NCI-H524 treated with DMSO at 0.1 percent for 48 hours (cell line): ENCODE measurements at places on chromosomes 2 and 18.

DNA sequence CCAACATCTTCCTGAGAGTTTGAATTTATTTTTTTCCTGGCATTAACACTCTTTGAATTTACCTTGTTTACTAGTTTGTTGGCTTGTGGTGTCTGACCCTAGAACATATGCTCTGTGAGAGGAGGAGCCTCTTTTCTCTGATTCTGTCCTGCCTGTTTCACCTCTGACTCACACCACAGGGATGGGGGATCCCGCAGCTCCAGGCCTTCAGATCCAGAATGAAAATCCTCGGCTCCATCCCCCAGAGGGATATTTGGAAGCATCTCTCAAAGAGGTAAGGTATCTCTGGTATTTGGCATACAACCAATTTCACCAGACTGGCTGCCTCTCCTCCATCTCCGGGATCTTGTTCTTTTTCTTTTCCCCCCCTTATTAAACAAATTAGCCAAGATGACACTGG is 104.7 kb downstream of the GPR39 start:
- no peak for DNase-seq

GRCh38 chr2:77054938-77055337 is 467.2 kb downstream of the LRRTM4 start:
- no peak for DNase-seq

DNA sequence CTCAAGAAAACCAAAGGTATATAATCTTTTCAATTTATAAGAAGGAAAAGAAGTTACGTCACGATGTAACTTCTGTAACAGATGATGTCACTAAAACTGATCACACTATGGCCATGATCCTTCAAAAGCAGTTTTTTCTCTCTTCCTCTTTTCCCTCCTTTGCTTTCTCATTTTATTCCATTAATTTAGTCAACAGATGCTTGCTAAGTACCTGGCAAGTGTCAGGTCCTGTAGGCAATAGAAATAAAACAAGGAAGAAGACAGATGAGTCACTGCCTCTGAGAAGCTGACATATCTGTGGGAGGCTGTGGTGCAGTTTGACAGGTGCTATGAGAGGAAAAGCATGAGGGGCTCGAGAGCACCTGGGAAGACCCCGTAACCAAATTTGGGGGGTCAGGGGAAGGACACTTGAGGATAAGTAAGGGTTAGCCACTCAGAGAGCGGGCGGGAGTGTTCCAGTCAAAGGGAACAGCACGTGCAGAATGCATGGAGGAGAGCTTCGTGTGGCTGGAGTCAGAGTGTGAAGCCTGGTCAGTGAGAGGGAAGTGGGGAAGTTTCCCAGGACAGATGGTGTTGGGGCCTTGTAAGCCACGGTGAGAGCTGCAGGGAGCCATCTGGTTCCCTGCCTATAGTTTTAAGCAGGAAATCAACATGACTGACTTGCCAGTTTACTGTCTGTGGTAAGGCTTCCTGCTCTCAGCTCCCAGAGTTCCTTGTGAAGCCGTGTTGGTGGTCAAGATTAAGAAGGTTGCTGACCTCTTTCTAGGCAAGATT is 198.8 kb upstream of the FOSL2 start:
- DNase-seq, result peak; percentile 84

GRCh38 chr2:158701101-158701500 is 94.0 kb upstream of the DAPL1 start:
- no peak for DNase-seq

DNA sequence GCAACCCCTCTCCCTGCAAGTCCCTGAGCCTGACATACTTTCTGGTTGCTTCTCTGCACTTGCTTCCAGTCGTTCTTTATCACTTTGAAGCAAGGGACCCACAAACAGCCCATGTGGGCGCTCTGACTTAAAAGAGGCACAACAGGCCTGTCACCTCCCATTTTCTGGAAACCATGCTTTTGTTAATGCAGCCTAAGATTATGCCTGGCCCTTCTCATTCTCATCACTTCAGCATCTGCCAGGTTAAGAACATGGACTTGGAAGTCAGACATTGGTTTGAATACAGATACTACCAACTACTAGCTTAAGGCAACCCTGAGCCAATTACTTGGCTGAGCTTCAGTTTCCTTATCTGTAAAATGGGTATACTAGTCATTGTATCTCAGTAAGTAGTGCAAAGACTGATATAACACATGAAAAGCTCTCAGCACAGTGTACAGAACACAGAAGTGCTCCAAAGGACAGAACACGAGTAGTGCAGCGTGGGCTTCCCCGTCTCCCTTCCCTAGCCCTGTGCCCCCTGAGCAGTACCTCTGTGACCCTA is 141.4 kb downstream of the TNS1 start:
- DNase-seq, result no peak

- DNase-seq, result no peak
Measured at GRCh38 chr2:212939777-212940531, 211.5 kb downstream of the IKZF2 start.

DNA sequence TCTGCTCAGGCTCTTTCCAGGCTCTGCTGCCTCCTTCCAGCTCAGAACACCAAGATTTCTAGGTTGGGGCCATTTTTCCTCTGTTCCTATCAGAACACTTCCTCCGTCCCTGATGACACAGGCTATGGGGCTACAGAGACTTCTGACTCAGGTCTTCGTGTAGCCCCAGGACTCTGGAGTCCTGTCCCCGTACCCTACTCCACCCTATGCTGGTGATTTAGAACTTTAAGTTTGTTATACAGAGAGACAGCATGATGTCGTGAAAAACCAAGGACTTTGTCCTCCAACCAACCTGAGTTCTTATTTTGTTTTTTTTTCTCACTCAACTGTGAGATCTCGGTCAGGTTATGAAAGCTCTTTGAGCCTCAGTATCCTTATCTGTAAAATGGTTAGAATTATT is 78.7 kb downstream of the HS1BP3 start:
- no peak for DNase-seq

- DNase-seq, result no peak
Measured at GRCh38 chr2:150357770-150358467, 129.5 kb downstream of the RND3 start.

- no peak for DNase-seq
Measured at GRCh38 chr2:54424555-54425163, 31.5 kb upstream of the SPTBN1 start.

- peak; percentile 9 for DNase-seq
Measured at GRCh38 chr2:213122725-213123124, 28.7 kb downstream of the IKZF2 start.

DNA sequence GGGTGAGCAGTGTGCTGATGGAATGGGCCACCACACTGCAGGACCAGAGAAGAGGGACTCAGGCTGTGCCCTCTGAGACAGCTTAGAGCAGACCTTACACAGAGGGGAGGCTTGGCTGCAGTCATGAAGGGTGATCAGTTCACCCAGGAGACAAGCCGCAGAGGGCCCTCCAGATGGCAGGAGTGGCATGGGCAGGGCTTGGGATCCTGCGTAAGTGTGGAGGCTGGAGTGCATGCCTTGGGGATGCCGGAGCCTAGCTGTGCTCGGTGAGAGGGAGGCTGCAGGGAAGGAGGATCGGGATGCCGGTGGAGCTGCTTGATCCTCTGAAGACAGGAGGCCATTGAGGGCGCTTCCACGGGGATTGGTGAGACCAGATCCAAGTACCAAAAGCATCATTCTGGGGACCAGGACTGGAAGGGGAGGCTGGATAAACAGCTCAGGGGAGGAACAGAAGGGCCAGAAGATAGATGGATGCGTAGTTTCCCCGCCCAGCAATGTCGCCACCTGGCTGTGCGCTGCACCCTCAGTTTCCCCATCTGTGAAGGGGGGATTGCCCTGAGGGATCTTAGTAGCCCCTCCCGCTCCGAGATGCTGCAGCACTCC is 163.4 kb downstream of the INHBB start:
- DNase-seq, result no peak

DNA sequence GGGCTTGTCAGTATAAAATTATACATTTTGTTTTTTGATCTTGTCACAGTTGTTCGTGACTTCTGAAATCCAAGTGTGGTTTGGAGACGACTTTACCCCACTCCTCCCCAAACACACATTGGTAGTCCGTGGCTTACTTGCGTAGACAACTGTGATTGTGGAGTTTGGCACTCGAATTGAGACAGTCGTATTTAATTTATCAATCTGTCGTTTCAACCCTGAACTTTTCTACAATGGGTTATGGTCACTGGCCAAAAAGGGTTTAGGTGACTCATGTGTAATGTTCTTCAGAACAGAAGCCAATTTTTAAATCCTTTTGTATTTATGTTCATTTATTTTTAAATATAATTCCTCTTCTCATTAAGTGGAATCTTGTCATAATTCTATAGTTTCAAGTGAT is 129.9 kb downstream of the SPTBN1 start:
- no peak for DNase-seq

GRCh38 chr2:101193033-101193626 is 41.9 kb upstream of the TBC1D8 start:
- no peak for DNase-seq

DNA sequence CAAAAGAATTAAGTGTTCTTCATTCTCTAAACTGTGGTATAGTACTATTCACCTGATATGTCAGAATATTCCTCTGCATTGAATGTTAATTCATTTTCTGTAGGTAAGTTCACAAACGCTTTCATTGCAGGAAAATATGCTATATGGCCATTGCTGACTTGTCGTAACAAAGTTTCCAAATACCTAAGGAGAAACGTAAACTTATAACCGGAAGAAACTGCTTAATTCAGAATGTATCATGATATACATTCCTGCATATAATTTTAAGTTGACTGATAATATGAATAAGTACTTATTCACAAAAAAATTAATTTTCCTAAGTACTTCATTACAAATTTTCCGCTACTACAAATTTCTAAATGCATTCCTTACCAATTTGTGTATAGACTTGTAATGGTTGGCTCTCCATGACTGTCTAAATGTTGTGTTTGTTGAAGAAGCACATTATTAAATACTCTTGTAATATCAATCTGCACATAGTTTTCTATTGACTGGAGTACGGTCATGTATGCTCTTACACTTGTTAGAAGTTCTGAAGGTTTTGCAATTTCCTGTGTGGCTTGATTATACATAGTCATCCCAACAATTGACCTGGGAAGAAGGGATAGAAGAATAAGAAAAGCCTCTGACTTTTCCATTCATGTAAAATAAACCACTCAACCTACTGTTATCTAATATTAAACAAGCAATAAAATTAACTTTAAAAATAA is 85.4 kb downstream of the NCKAP1 start:
- DNase-seq, result no peak

DNA sequence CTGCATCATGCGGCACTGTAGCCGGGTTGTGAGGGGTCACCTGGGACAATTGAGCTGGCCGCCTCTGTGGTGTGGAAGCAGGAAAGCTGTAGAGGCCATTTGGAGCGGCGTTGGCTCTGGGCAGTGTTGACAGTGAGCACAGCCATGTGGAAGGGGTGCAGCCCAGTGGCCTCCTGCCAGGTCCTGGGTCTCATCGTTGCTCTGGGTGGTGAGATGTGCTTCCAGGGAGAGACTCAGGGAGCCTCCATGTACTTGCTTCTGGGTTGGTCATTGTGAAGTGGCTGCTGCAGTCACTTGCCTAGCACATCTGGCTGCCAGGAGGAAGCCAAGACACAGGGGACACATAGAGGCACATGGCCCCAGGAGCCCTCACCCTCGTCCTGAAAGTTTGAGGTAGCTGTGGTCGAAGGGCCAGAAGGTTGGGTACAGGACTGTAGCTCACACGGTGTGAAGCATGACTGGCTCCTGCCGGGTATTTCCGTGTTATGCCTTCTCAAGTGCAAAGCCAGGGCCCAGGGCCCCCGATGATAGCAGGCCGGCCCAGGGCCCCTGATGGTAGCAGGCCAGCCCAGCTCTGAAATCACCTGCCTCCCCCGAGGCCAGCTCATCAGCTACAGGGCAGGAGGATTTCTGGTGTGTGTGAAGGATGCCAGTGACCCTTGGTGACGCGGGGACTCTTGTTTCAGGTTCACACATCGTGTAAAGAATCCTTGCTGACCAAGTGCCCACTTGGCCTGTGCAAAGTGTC is 82.6 kb downstream of the DGKD start:
- no peak for DNase-seq

DNA sequence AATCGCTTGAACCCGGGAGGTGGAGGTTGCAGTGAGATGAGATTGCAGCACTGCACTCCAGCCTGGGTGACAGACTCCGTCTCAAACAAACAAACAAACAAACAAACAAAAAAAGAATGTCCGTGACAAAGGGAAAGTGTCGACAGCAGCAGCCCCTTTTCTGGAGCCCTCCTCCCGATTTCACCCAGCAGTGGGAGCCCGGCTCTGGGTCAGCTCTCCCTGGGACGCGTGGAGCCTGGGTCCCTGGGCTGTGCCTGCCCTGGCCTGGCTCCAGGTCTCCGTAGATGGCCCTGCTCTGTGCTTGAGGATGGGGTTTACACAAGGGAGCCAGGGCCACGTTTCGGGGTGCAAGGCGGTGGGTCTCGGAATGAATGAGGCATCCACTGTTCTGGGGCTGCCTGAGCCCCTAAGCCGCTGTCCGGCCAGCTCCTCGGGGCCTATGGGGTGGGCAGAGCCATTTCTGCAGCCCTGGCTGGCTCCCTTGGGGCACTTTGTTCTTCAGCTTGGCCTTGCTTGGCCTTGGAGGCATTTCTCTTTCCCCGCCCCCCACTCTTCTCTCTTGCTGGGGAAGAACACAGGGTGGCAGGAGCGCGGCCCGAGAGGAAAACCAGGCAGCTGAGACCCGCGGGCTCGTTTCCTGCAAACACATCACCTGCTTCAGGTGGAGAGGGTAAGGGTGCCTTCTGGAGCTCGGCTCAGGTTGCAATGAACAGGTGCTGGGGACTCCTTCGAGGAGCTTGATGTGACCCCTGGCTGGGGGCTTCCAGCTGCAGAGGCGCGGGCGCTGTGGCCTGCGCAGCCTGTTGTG is 29.1 kb downstream of the RTP5 start:
- no peak for DNase-seq

- no peak for DNase-seq
Measured at GRCh38 chr18:36805105-36805504, 23.7 kb downstream of the TPGS2 start.

DNA sequence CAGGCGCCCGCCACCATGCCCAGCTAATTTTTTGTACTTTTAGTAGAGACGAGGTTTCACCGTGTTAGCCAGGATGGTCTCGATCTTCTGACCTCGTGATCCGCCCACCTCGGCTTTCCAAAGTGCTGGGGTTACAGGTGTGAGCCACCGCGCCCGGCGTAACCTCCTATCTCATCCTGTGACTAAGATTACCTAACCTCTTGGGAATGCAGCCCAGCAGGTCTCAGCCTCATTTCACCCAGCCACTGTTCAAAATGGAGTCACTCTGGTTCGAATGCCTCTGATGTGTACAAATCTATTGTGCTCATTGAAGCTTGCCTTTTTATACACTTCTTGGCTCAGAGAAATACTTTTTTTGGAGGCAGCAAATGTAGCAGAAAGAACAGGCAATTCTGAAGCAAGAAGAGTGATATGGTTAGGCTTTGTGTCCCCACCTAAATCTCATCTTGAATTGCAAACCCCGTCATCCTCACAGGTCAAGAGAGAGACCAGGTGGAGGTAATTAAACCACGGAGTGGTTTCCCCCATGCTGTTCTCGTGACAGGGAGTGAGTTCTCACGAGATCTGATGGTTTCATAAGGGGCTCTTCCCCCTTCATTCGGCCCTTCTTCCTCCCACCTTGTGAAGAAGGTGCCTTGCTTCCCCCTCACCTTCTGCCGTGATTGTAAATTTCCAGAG is 60.6 kb downstream of the SLC4A3 start:
- DNase-seq, result no peak

DNA sequence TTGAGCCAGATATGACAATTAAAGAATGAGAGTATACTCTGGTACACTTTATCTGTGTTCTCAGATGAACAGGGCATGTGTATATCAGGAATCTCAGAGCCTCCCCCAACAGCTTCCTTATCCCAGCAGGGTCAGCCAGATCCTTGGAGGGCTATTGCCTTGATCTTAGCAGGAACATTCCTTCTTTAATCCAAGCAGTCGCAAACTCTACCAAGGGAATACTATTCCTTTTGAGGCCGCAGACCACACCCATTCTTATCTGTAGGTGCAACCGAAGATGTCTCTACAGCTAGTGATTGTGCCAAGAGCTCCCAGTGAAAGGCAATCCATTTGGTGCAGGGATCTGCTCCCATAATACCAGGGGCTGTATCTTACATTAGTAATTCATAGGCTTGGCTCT is 118.3 kb upstream of the DOK6 start:
- DNase-seq, result no peak
